ENCODE measurements at places on chromosomes 7 and 10.

DNA sequence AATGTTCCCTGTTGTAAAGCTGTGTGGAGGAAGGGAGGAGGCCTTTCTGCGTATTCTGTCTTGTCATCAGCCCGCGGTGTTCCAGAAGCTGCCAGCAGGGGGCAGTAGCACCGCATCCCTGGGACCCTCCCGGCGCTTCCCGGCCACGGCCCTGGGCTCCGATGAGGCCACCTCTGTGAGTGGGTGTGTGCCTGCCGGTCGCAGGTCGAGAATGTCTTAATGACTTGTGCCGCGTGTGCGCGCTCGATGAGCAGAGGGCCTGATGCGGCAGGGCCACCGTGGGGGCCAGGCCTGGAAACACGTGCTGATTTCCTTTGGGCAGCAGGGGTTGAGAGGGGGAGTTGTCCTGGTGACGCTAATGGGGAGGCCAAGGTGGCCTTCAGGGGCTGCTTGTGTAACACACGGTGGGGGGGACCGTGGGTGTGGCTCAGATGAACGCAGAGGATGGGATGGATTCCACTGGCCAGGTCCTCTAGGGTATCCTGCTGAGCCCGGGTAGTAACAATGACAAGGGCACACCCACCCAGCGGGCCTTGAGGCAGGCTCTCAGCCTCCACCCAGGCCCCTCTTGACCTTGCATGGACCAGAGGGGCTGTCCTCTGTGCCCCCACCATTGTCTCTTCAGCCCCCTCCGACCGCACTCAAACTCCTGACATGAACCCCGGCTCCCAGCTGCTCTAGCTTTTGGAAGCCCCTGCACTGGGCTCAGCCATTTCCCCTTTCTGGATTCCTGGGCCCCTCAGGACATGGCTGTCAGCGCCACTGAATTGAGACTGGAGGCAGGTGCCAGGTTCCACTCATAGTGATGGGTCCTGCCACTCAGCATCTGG is 135.9 kb upstream of the PODXL start:
- DNase-seq, result no peak

GRCh38 chr10:33889371-33889770 is 554.9 kb upstream of the NRP1 start:
- no peak for DNase-seq

DNA sequence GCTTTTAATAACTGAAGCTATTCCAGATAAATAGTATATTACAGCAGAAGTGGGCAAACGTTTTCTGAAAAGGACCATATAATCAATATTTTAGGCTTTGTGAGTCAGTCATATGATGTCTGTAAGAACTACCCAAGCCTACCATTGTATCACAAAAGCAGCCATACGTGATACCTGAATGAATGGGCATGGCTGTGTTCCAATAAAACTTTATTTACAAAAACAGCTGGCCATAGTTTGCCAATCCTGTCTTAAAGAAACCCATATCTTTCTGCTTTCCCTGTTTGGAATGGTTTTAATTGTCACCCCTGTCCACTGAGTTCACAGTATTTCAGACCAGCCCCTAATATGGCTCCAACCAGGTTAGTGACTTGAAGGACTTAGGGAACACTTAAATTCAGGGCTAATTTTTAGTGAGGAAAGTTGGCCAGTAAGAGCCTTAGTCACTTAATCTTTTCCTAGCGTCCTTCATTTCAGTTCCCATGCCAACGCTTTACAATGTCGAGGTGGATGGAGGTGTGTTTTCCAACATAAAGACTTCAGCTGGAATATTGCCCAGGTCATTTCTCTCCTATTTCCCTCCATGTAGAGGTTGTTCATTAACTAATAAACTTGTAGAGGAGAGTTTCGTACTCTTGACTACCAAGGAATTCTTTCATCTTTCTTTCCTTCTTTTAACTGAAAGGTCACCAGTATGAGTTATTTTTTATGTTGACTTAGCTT is 184.5 kb downstream of the TRIL start:
- no peak for DNase-seq

GRCh38 chr10:103584216-103585010 is 90.9 kb downstream of the NEURL1 start:
- peak; percentile 56 for DNase-seq

DNA sequence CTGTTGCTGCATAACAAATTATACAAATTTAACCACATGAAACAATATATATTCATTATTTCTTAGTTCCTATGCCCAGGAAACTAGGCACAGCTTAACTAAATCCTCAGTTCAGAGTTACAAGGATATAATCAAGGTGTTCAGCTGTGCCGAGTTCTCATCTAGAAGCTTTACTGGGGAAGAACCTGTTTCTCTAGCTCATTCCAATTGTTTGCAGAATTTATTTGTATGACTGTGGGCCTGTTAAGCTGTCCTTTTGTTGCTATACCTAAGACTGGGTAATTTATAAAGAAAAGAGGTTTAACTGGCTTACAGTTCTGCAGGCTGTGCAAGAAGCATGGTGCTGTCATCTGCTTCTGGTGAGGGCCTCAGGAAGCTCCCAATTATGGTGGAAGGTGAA is 21.8 kb upstream of the MDFIC start:
- no peak for DNase-seq

GRCh38 chr10:116209781-116210180 is 63.2 kb downstream of the GFRA1 start:
- no peak for DNase-seq

Data from stimulated activated CD4-positive, alpha-beta T cell treated with anti-CD3 and anti-CD28 coated beads, Interleukin-4, amount 100 ng/mL, for 4 hours (primary cell).